ENCODE measurements at places on chromosomes 2 and 18.

- no peak for DNase-seq
Observed at GRCh38 chr2:8061219-8061618, 620.6 kb upstream of the ID2 start.

DNA sequence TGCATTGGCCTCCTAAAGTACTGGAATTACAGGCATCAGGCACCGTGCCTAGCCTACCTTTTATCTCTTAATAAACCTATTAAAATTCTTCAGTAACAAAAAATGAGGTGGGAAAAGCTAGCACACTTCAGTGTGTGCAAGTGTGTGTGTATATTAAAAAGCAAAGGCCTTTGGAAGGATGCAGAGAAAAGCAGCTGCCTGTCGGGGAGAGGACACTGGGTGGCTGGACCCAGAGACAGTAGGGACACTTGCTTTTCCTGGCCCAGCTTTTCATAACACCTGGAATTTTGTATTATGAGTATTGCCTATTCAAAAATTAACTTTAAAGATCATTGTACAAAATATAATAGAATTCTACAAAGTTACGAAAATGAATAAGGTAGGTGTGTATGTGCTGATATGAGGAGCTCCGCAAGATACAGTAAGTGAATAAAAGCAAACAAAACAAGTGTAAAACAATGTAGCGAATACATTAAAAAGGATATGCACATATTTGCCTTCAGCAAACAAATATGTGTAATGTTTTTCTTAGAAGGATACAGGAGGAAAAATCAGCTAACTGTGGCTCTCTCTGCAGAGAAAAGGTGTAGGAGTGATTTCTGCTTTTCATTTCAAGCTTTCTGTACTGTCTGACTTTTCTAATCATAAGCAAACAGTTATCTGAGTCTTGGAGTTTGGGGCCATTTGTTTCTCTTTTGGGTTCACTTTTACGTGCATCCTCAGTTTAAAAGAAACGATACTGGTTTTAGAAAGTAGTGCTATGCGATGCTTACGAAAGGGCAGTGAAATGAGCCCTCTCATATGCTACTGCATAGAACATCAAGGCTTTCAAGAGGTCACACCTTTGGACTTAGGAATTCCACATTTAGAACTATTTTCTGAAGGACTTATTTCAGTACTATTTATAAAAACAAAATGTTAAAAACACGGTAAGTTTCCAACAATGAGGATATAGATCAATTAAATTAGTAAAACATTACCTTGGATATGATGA, 70.8 kb downstream of the USP40 start:
- DNase-seq, result no peak

- peak; percentile 33 for DNase-seq
Observed at GRCh38 chr2:134717286-134718022, 1.3 kb downstream of the TMEM163 start.

- DNase-seq, result no peak
Observed at GRCh38 chr2:147386284-147386683, 458.5 kb upstream of the ACVR2A start.

- DNase-seq, result no peak
Observed at GRCh38 chr2:17547237-17547636, 6.7 kb downstream of the VSNL1 start.

DNA sequence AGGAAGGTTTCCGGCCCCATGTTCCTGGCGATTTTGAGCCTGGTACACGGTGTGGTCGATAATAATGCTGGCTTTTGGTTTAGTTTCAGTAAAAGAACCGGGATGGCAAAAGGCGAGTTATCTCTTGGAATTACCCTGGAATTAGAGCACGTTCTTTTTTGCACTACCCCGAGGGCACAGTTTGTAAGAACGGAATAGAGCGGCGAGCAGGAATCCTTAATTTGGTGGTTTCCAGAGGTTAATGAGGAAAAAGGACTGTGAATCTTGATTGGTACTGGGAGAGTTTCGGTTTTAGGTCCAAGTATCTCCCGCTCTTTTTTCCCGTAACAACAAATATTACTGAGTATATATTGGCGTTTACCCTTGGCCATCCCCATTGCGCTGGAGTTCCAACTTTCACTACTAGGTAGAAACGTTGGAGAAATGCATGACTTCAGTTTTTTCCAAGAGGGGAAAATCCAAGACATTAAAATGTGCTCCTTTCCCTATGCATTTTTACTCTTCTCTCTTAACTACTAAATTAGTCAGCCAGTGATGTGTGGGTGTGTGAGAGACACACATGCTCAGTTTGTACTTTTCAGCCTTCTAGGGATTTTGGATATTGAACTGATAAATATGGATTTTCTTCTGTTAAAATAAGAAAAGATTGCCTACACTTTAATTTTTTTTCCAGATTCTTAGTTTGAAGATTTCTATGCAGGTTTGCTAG, 160.8 kb downstream of the AGPS start:
- DNase-seq, result peak; percentile 55

GRCh38 chr2:207750876-207751275, 18.8 kb downstream of the FZD5 start:
- peak; percentile 90 for DNase-seq
